Activated T-cell treated with anti-CD3 and anti-CD28 coated beads for 48 hours (primary cell): ENCODE measurements at places on chromosomes 16 and 17.

- no peak for DNase-seq
These were observed 9.5 kb downstream of the FAAP100 start for GRCh38 chr17:81542431-81543338.

- DNase-seq: no peak
These were observed 33.8 kb downstream of the TRPV2 start for GRCh38 chr17:16449121-16449570.

- DNase-seq: peak; percentile 69
These were observed at the start of gene BMERB1 for GRCh38 chr16:15434425-15435215. TSS of gene BMERB1 (plus strand) at chr16:15434588. CDS start at chr16:15434654, 66 bp downstream.

DNA sequence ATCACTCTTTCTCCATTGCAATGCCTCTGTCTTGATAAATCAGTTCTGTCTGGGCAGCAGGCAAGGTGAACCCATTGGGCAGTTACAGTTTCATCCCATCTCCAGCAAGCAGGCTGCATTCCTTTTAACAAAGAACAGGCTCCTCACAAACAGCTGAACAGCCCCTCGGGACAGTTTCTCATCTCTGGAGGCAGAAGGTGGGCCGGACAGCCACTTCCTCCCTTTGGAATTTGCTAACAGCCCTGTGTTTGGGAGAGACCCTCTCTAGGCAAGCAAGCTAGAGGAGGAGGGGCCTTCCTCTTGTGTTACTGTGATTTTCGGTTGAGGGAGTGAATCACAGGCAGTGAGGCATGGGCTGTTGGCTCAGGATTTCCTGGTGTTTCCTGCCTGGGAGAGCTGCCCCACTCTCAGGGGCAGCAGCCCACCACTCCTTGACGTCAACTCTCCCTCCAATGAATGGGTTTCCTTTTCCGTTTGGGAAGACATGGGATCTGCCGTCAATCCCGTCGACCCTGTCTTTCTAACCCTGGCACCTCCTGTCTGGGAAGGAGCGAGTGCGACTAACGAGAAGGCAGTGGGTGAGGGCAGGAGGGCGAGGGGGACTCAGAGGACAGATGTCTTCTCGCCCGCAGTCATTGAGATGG, 3.7 kb upstream of the PGS1 start:
- no peak for DNase-seq

GRCh38 chr16:85075236-85075924, 36.9 kb downstream of the CIBAR2 start:
- DNase-seq: no peak

GRCh38 chr17:78341559-78342448, 18.1 kb downstream of the SOCS3 start:
- DNase-seq: no peak

DNA sequence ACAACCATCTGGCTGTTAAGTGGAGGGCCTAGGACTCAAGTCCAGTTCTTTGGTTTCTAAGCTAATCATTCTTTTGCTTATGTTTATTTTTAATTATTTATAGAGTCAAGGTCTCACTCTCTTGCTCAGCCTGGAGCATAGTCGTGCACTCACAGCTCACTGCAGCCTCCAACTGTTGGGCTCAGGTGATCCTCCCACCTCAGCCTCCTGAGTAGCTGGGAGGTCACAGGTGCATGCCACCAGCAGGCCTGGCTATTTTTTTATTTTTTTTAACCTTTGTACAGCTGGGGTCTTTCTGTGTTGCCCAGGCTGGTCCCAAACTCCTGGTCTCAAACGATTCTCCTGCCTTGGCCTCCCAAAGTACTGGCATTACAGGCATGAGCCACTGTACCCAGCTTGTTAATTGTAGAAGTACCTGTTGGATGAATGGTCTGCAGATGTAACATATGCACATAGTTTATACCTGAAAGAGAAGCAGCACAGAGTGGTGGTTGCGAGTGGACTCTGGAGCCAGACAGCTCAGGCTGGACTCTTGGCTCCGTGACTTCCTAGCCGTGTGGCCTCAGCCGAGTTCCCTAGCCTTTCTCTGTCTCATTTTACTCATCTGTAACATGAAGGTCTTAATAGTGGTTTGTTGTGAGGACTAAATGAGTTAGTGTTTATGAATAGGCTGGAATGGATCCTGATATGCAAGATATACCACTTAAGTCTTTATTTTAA, 337.5 kb downstream of the SNX29 start:
- DNase-seq: no peak

GRCh38 chr17:71966459-71967313, 154.1 kb upstream of the SOX9 start:
- no peak for DNase-seq

- no peak for DNase-seq
These were observed 81.0 kb upstream of the TBX2 start for GRCh38 chr17:61318684-61319098.

GRCh38 chr17:76104140-76104895, 731 bp upstream of the EXOC7 start:
- no peak for DNase-seq

DNA sequence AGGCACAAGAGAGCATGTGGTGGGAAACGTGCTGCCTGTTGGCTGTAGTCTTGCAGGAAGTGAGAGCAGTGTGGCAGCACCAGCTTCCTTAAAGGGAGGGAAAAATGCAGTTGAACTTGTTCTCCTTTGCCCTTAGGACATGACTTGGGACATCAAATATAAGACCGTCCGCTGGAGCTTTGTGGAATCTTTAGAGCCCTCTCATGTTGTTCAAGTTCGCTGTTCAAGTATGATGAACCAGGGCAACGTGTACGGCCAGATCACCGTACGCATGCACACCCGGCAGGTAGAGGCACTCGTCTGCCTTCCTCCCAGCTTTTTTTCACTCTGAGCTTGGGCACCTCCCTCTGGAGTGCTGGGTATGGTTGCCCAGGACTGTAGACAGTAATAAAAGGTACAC, 23.3 kb downstream of the GPR179 start:
- DNase-seq: no peak

GRCh38 chr17:53942436-53942835, 119.7 kb downstream of the KIF2B start:
- DNase-seq: no peak

DNA sequence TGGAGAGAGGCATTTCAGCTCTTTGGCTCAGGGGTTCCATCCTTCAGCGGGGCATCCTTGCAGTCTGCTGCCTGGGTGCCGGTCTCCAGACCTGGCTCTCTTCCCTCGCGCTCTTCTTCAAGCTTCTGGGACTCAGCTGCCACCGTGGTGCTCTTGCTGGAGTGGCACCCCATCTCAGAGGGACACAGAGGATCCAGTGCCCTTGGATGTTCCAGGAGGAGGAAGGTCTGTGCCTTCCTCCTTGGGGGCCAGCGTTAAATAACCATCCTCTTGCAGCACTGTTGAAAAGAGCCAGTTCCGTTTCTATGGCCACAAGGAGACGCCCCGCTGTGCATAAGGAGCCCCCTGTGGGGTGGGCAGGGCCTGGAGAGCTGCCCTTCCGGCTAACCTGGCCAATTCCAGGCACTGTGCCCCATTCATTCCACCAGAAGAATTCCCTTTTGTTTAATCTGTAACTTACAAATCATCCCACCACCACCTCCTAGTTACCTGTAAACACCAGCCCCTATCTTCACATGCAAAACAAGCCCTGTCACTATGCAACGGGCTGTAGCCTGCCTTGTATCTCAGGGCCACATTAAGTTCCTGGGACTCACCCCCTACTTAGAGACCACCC, 8.6 kb downstream of the CHD9NB start:
- DNase-seq: no peak

DNA sequence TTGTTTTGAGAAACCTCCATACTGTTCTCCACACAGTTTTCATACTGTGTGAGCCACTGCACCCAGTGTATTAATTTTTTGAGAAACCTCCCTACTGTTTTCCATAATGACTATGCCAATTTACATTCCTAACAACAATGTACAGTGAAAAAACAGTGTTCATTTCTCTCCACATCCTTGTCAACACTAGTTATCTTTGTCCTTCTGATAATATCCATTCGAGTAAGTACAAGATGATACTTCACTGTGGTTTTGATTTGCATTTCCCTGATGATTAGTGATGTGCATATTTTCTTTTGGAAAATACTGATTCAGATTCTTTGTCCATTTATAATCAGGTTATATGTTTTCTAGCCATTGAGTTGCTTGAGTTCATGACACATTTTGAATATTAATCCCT, 462.0 kb downstream of the CDH11 start:
- no peak for DNase-seq

- no peak for DNase-seq
These were observed 139.0 kb upstream of the TNRC6C start for GRCh38 chr17:77819497-77819896.

GRCh38 chr16:14263011-14263410, 191.9 kb downstream of the MRTFB start:
- DNase-seq: no peak

DNA sequence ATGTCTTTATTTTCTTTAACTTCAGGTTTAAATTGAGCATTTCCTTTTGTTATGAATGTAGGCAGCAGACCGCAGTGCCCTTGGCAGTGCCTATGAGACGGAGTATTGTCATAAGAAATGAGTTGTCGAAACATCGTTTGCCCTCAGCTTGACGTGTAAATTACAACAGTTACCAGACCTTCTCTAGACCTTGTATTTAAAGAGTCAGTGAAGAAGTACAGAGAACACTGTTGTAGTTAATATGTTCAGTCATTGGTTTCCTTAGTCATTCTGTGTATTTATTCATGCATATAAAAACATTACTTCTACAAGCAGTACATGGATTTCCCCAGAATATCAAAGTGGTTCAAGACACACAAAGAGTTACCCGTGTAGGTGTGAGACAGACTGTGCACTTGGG, 19.0 kb downstream of the IRF8 start:
- no peak for DNase-seq

- DNase-seq: no peak
These were observed 429.9 kb downstream of the KCNJ2 start for GRCh38 chr17:70599198-70599597.

DNA sequence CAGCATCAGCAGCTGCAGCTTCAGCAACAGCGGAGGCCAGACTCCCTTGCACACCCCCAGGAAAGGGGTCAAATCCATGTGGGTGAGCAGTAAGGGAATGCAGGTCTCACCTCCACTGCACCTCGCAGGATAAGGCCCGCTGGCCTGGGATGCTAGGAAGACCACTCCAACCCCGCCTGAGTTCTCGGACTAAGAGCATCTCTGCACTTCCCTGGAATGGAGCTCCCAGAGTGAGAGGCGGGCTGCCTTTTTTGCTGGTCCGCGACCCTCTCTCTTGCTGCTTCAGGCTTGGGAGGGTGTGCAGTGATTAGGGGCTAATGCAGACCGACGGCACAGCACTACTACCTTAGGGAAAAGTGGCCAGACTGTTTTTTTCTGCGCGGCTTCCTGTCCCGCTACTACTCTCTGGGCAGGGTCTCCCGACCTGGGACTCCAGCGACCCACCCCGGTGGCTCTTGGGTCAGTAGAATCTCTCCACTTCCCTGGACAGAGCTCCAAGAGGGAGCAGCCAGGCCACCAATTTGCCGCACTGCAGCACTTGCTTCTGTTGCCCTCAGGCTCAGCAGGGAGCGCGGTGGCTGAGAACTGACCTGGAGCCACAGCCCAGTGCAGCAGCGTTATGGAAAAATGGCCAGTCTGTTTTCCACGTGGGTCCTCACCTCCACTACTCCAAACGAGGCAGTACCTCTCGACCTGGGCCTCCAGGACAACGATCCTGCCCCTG, 480.4 kb downstream of the CDH8 start:
- DNase-seq: no peak

- DNase-seq: no peak
These were observed 29.4 kb downstream of the RNF112 start for GRCh38 chr17:19440421-19440820.

DNA sequence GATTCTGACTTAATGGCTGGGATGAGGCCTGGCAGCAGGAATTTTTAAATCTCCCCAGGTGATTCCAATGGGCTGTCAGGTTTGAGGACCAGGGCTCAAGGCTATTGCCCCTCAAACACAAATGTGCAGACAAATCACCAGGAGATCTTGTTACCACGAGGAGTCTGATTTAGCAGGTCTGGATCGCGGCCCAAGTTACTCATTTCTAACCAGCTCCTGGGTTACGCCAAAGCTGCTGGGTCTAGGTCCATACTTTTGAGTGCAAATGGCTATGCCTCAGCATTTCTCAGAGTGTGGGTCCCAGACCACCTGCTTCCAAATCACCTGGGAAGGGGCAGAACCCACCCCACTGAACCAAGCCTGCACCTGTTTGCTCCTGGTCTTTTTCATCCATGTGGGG, 33.1 kb downstream of the CNGB1 start:
- no peak for DNase-seq

- no peak for DNase-seq
These were observed 4.6 kb upstream of the PLK1 start for GRCh38 chr16:23673971-23674614.

GRCh38 chr17:58228679-58229078, 9.6 kb upstream of the MKS1 start:
- no peak for DNase-seq

GRCh38 chr17:33689725-33690124, 396.6 kb upstream of the ASIC2 start:
- no peak for DNase-seq

GRCh38 chr16:87194172-87194571, 123.0 kb downstream of the C16orf95 start:
- DNase-seq: no peak

DNA sequence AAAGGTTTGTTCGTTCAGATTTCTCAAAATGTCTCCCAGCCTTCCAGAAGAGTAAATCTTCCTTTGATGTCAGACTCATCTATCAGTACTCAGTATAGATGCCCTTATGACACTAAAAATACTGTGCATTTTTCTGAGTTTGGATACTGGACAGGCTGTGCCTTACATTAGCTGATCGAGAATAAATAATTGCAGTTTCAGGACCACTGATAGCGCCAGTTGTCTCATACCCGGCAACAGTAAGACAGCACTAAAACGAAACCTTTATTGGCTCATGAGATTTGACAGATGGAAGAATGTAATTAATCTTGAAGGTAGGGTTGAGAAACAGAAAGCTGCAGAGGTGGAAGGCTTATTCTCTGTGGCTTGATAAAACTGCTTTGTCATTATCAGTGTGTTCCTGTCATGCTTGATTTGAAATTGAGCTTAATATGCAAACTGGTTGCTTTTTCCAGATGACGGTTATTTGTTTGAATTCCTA, 1.2 kb downstream of the ATP6V0A1 start:
- no peak for DNase-seq

DNA sequence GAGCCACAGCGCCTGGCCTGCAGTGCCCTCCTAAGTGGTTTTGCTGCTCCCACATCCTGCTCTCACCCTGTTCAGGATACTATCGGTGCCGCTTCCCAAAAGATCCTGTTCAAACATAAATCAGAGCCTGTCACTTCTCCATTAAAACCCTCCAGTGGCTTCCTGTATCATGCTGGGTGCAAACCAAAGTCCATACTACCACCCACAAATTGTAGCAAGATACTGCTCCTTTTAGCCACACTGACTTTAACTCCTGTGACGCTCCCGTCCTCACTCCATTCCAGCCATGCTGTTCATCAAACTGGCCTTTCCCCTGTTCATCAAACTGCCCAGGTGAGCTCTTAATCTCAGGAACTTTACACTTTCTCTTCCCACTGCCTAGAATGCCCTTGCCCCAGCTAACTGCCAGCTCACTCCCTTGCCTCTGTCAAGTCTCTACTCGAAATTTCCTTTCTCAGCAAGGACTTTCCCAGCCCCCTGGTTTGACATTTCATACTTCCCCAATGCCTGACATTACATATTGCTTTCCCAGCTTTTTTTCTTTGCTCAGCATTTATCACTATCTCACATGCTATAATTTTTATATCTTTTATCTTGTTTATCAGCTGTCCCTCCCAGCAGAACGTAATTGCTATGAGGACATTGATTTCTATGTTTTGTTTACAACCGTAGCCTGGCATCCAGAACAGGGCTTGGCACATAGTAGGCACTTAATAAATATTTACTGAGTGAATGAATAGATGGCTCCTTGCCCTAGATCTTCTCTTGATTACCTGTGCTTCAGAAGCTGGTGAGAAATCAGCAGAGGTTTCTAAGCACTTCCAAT, 44.3 kb upstream of the SMURF2 start:
- DNase-seq: no peak
